ENCODE measurements at places on chromosomes 2 and 18.

GRCh38 chr2:47221946-47222345, 66.8 kb upstream of the STPG4 start:
- DNase-seq = peak; percentile 82

GRCh38 chr2:15787535-15788454, 152.6 kb upstream of the MYCN start:
- DNase-seq = no peak

DNA sequence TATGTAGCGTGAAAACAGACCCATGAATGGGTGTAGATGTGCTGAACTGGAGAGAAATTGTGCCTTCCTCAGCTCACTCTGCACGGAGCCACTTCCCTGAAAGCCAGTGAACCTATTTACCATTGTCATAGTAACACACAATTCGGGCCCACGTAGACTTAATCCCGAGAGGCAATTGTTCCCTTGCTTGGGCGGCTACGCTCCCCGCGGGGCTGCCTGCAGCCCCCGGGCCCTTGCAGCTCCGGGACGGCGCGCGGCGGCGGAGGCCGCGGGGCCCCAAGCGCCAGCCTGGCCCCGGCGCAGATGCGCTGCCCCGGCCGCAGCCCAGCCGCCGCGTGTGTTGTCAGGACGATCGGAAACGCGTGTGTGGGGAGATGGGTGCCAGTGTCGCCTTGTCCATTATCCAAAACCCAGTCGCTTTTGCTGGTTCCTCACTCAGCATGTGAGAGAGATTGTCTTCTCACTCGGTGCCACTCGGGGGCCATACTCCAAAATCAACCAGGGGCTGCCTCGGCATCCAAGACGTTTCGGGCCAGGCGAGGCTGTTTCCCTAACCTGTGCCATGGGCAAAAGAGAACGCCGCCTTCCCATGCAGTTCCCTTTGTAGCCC, 17.9 kb upstream of the LRRTM1 start:
- no peak for DNase-seq

- no peak for DNase-seq
These were observed 169.2 kb upstream of the SMAD2 start for GRCh38 chr18:48099481-48100164.

GRCh38 chr2:188813857-188814256, 160.3 kb upstream of the COL3A1 start:
- peak; percentile 31 for DNase-seq

DNA sequence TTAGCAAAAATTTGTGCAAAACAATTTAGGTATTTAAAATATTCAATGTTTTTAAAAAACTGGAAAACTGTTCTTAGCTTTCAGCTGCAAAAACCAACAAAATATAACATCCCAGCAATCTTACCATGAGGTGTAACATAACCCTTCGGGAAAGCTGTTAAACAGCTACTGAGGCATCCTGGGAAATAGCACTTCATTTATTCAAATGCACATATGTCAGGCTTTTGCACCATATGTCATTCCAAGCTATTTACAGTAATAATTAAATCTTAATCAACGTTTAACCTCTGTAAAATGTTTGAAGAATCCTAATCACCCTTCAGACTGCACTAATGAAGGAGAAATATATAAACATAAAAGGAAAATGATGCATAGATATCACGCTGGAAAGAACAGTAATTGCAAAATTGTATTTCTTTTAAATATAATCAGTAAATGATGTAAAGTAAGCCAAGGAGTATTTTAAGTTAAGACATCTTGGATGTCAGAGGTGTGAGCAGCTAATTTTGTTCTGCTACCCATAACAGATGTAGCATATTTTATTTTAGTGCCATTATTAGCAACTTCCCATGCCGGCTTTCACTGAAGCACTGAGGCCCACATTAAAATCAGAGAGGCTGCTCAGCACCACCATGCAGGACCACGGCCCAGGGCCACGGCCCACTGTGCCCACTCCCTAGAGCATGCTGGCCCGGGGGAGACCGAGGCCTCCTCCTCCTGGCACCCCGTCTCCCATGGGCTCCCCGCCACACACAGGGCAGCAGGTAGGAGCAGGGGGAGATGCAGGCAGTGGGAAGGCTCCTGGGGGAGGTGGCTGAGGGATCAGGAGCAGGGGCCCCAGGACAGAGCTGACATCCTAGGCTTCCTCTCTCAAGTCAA, 30.9 kb downstream of the EMX1 start:
- no peak for DNase-seq

- peak; percentile 88 for DNase-seq
These were observed 123.5 kb upstream of the LGALSL start for GRCh38 chr2:64330281-64331113.

GRCh38 chr2:88874063-88874657, 182.7 kb downstream of the RPIA start:
- peak; percentile 65 for DNase-seq

DNA sequence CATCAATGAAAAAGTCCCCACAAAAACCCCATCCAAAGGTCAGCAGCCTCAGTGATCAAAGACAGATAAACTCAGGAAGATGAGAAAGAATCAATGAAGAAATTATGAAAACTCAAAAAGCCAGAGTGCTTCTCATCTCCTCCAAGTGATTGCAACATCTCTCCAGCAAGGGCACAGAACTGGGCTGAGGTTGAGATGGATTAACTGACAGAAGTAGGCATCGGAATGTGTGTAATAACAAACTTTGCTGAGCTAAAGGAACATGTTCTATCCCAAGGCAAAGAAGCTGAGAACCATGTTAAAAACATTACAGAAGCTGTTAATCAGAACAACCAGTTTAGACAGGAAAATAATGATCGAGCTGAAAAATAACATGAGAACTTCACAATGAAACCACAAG, 442.8 kb upstream of the SYT4 start:
- peak; percentile 1 for DNase-seq

DNA sequence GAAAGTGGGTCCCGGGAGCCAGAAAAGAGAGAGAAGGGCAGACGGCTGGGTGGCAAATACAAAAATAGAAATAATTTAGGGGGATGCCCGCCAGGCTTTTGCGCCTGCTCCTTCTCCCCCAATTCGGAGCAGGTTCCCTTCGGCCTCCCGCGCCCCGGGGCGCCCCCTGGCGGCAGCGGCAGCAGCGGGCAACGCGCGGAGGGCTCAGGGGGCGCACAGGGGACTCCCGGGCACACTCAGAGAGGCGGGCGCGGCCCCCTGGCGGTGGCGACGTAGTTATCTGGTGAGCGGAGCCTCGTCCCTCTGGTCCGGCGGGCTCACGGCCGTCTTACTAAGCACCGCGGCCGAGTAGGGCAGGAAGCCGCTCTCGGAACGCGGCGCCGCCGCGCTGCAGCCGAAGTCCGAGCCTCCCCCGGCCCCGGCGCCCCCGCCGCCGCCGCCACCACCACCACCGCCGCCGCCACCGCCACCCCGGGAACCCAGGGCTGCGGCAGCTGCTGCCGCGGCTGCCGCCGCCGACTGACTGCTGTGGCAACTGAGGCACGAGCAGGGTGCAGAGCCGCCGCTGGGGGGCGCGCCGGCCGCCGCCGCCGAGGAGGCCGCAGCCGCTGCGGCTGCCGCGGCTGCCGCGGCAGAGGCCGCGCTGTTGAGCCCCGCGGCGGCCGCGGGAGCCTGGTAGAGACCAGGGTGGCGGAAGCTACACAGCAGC, 3.8 kb downstream of the EVX2 start:
- DNase-seq = no peak

- no peak for DNase-seq
These were observed 175.9 kb upstream of the ITGA4 start for GRCh38 chr2:181281206-181281832.

- DNase-seq = peak; percentile 89
These were observed 159.2 kb upstream of the SH3BP4 start for GRCh38 chr2:234792621-234793022.

GRCh38 chr2:132670496-132671150, 618 bp upstream of the LYPD1 start:
- DNase-seq = peak; percentile 65

DNA sequence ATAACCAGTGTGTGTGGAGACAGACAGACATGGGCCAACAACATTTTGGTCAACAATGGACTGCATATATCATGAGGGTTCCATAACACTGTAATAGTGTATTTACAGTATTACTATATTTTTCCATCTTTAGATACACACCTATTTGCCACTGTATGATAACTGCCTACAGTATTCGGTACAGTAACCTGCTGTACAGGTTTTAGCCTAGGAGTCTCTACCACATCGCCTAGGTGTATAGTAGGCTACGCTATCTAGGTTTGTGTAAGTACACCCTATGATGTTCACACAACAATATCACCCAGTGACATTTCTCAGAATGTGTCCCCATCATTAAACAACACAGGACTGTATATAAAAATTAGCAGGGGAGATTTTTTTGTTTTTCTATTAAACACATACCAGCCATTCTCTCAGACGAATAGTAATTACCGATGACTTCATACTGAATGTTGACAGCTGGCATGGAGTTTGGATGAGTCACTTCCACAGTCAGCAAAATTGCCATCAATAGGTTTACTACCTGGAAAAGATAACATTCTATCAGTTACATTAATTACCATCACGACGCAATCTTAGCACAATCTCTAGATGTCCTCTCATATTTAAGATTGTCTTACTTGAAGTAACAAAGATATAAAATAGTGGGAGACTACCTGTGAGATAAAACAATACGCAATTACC, 10.8 kb downstream of the LAPTM4A start:
- DNase-seq = peak; percentile 51

GRCh38 chr18:46497129-46497528, 159.9 kb downstream of the LOXHD1 start:
- peak; percentile 19 for DNase-seq

DNA sequence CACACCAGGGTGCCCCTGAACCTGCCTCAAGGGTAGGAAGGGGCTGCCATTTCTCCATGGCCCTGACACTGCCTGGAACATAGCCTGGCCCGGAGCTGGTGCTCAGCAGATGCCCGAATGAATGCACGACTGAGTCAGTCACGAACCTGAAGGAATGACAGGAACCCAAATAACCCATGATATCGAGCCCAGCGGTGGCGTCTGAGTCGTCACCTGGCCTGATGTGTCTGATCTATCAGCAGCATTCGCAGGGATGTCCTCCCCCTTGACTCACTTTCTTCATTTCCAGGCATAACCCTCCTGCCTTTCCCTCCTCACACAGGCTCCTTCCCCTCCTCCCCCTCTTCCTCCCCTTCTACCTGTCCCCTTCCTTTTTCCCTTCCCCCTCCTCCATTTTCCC, 52.1 kb upstream of the SMAD7 start:
- no peak for DNase-seq

DNA sequence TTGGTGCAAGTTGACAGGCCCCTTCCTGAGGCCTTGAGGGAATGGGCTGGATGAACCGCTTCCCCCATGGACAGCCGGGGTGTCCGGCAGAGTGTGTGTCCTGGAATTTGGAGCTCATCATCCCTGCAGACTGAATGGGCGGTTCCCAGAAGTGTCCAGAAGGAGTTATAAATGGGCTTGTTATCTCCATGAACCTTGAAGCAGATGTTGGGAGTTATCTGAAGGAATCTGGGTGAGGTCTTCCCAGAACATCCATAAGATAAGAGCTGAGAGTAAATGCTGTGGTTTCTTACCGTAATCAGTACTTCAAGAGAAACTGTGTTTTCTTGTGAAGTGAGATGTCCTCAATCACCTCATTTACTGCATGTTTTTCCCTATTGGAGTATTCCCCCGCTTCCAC, 21.1 kb downstream of the PLB1 start:
- DNase-seq = no peak

DNA sequence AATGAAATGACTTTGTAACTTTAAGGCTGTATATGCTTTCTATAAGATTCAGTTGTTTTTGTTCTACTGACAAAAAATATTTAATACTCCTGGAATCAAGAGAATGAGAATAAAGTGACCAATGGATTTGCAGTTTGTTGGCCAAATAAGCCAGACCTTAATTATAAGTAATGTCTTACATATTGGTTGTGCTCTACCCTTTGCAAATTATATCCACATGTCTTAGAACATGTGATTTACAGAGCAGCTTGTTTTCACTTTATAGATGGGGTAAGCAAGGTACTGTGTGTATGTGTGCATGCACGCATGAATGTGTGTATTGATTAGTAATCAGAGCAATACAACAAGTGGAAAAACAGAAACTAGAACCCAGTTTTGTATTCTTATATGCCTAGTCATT, 59.1 kb downstream of the RMDN2 start:
- no peak for DNase-seq

DNA sequence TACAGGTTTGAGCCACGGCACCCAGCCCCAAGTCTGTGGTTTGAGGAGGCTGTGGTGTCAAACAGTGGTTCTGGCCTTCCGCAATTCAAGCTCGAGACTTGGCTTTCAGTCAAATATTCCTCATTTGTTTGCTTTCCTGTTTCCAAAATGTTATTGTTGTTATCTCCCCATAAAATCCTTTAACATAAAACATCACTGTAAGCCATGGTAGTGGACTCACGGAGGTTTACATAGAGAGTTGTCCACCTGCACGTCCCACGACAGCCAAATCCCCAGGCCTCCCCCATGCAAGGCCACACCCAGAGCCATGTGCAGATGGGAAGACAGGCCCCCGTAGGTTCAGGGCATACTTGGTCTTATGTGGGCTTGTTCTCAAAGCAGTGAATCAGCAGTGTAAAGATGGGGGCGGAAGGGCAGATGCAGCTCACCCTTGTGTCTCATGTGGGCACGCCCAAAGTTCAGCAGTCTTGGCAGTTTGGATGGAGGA, 18.9 kb upstream of the ST3GAL5 start:
- DNase-seq = no peak

DNA sequence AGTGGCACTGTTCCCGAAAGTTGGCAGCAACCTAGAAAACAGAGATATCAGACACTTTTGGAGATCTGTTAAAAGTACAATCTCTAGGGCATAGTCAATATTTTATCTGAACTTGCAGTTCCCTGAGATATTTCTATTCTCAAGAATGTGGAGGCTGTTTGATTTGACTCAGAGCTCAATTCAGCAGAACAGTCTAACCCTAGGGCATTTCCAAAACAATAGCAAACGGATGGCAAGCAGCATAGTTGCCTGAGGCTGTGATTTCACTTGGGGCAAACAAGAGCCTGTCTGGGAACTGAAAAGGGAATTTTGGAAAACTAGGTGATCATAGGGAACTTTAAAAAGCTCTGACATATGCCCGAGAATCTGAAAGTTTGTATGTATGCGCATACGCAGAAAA, 772.8 kb upstream of the LRRTM1 start:
- DNase-seq = no peak

GRCh38 chr2:206001912-206002311, 84.1 kb downstream of the INO80D start:
- no peak for DNase-seq

DNA sequence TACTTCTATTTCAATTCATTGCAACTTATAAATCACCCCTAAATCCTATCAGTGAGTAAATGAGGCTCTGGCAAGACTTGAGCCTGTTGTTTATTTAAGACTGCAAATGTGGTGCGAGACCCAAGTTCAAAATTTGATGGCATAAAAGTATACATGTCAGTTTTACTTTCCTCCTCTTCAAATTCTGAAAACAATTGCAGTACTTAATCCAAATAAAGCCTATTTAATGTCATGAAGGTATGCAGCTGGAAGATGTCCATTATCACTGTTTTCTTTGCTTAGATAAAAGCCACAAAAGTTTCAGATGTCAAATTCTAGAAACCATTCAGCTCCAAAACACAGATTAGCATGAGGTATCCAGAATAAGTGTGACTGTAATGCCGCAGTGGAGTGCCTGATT, 3.3 kb downstream of the APCDD1 start:
- DNase-seq = no peak

GRCh38 chr2:235305678-235306077, 188.2 kb upstream of the AGAP1 start:
- no peak for DNase-seq

GRCh38 chr18:63177919-63178821, 141.4 kb downstream of the BCL2 start:
- no peak for DNase-seq

Measured in astrocyte of the spinal cord (primary cell).